ENCODE measurements at places on chromosomes 4 and X.

- peak; percentile 11 for DNase-seq
These were observed 17.5 kb downstream of the STX18 start for GRCh38 chr4:4524364-4524763.

GRCh38 chrX:72467135-72467534 is 105.5 kb downstream of the HDAC8 start:
- DNase-seq: no peak

DNA sequence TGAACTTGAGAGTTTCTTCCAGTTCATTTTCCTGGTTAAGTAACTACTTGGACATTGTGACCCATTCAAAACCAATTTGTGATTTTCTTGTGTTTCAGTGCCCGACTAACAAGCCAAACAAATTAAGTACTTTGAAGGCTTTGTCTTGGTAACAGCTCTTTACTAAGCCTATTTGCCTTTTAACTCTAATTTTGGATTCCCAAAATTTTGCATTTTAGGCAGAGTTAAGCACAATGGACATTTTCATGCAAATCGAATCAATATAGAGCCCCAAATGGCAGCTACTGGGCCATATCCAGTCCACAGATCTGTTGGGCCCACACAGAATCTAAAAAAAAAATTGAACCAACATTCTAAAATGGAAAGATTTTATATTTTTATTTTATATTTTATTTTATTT is 31.4 kb upstream of the CHRNA9 start:
- DNase-seq: no peak

- no peak for DNase-seq
These were observed 646.9 kb downstream of the FAT4 start for GRCh38 chr4:125961626-125962025.

DNA sequence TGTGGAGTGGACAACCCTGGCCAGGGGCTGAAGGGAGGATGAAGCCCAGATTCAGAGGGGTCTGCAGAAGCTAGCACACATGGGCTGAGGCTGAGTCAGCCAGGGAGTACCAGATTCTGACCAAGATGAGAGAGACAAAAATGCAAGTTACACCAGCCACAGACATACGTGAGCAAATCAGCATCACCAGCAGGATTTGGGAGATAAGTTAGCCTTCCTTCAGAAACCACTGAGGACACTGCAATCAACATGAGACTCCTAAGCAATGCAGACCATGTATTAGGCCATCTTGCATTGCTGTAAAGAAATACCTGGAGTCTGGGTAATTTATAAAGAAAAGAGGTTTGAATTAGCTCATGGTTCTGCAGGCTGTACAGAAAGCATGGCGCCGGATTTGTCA is 57.0 kb upstream of the PAGE5 start:
- no peak for DNase-seq

DNA sequence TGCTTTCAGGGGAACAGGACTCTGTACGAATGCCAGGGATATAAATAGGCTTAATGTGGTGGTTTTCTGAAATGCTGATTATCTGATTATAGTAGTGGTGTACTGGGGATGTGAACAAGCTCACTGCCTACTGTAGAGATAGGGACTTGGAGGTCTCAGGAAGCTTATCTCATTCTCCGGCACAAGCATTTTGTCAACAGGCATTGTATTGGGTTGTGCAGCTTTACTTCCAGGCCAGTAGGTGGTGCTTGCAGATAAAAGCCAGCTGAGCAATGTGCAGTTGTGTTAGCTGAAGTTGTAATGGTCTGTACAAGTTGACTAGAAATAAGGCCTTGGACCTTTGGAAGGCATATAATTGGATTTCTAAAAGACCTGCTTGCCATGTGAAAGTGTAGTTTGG is 49.5 kb upstream of the TMLHE start:
- DNase-seq: no peak

- DNase-seq: peak; percentile 51
These were observed 736 bp downstream of the IDS start for GRCh38 chrX:149504226-149504914.

DNA sequence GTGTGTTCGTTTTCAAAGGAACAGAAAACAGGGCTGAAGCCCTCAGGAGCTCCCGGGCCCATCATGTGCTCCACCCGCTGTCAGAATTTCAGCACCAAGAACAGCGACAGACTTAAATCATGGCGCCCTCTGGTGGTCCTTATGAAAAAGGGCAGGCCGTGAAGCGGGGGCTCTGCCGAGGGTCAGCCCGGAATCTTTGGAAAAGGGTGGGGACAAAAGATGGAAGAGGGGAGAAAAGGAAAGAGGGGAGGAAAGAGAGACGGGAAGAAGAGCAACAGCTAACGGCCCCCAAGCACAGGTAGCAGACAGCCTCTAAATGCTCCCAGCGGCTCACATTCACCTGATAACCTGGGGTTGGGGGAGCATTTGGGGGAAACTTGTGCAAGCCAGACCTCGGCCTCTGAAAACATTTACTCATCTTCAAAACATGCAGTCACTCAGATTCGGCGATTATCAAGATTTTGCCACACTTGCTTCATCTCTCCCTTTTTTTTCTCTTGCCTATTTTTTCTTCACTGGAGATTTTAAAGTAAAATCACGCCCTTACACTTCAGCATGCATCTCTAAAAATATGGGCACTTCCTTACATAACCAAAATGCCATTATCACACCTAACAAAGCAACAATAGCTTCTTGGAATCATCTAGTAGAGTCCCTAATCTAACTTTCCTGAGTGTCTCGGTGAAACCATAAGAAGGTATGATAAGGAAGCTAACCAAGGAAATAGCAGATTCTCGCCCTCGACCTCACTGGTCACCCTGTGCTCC is 28.1 kb upstream of the MAN2B2 start:
- peak; percentile 27 for DNase-seq

GRCh38 chrX:40099055-40099958 is 1.5 kb upstream of the BCOR start:
- peak; percentile 46 for DNase-seq

DNA sequence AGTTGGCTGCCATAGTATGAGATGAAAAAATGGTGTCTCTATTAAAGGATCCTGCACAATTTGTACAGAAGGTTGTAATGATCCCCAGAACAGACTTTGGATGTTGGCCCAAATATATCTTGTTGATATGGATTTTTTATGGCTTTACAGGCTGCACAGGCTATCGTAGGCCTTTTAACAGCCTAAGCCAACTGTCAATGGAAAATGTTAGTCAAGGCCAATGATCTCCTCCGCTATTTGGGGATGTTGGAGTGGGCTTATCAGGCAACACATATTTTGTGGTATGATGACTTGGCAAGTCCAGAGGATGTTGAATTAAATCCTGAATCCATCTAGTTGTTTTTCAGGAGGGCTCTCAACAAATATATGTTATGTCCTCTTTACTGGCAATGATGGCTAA is 42.1 kb downstream of the ZCCHC13 start:
- no peak for DNase-seq

- no peak for DNase-seq
These were observed 251.8 kb upstream of the FTHL17 start for GRCh38 chrX:31323658-31324057.

- DNase-seq: no peak
These were observed 145.1 kb downstream of the TBL1X start for GRCh38 chrX:9609987-9610386.

DNA sequence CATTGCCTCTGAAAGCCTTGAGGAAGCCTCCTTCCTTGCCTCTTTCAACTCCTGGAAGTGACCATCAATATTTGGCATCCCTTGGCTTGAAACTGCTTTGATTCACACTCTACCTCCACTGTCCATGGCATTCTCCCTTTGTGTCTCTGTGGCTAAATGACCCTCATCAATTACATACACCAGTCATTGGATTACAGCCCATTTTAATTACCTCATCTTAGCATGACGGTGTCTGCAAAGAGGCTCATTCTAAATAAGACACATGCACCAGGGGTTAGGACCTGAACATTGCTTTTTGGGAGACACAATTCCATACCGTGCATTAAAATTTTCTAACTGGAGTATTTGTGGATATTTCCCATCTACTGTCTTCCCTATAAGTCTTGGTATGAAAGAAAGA is 60.7 kb upstream of the FAM9A start:
- DNase-seq: no peak

DNA sequence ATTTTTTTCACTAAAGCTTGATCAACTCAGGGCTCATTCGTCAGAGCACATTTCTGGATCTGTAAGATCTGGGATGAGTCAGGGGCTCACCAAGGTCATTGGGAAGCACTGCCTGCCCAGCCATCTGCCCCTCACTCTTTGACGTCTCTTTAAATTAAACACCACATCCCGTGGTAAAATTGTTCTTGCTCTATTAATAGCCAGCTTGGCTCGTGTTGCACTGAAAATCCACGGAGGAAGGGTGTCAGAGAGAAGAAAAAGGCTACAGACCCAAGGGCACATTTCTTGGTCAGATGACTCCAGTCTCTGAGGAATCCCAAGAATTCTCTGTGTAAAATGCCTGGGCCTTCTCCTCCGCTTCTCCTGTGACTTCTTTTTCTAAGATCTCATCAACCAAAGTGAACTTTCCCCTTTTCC is 45.7 kb upstream of the GATB start:
- no peak for DNase-seq

DNA sequence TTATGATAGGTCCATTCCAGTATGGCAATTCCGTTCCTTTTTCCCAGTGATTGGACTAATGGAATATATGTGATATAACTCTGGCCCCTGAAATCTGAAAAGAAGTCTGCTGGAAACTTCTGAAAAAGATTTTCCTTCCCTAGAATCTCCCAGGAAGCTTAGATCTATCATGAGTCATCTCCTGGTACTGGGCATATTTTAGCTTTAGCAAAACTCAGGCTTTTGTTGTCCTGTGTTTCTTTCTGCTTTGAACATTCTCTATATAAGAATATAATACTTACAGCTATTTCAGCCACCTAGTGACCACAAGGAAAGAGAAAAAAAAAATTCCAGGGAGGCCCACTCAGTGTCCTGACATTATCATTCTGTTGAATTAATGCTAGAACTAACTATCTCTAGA is 597.2 kb upstream of the GRIA3 start:
- no peak for DNase-seq

GRCh38 chr4:8759987-8760386 is 111.7 kb downstream of the HMX1 start:
- DNase-seq: no peak

DNA sequence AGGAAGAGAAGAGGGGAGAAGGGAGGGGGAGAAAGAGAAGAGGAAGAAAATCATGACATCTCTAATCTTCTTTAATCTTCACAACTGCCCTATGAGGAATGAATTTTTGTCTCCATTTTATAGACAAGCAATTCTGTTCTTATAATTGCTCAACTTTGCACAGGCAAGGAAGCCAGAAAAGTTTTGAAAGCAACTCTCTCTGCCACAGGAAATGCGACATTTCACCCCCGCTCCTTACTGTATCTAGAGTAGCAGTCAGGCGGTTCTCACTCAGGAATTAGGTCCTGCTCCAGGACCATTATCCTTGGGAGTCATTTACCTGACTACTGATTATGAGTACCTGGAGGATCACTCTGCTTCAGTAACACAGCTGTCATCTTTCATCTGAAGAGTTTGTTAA is 69.2 kb upstream of the FAM9A start:
- no peak for DNase-seq

DNA sequence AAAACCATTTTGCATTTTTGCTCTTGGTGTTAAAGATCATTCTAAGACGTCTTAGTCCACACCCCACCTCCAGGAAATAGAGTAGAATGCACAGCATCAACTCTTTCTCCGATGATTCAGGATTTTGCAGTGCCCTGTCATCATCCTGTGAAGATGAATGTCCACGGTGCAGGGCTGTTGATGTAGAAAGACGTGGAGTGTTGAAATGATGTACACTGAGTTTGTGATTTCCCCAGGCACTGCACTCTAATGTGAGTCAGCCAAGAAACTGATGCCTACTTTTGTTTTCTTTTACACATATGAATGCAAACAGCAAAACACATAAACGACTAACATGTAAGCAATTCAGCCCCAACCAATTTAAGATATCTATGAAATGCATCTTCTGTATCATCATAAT is 10.5 kb downstream of the LGI2 start:
- no peak for DNase-seq

GRCh38 chrX:28584025-28584424 is 3.2 kb upstream of the IL1RAPL1 start:
- no peak for DNase-seq

GRCh38 chrX:53940180-53940579 is 104.1 kb downstream of the PHF8 start:
- no peak for DNase-seq

- no peak for DNase-seq
These were observed 79.8 kb downstream of the RLIM start for GRCh38 chrX:74534569-74535038.

GRCh38 chrX:111041018-111041462 is 55.0 kb upstream of the PAK3 start:
- no peak for DNase-seq

DNA sequence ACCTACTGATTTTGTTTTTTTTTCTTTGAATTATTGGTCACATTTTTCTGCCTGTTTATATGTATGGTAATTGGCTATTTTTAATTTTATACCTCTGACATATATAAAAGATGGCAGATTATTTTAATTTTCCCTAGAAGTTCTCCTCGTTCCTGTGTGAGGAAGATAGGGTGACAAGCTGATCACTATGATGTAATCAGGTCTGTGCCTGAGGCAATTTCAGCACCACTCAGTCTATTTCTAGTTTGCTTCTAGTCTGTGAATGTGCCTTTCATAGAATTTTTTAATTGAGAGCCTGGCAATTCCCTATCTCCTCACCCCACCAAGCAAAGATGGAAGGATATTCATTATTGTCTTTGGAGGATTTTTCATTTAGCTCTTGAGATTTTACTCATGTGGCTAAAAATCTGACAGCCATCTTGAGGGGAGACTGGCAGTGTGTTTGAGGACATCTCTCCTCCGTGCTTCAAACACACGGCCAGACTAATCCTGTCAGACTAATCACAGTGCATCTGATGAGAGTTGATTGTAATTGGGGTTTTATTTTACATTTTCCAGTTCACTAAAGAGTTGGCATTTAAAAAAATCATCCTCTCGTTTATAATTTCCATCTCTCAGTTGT is 500.3 kb downstream of the TRIML1 start:
- no peak for DNase-seq
